ENCODE measurements at places on chromosomes 1 and 21. TPM values are rescaled to one million over a fixed set of nuclear protein-coding genes. Genes with fewer than 3 reads are reported as not detected.

GRCh38 chr1:25651824-25652741, 35.5 kb downstream of the MAN1C1 start:
- no peak overlapping the region for H3K4me3 ChIP-seq
- H3K36me3 ChIP-seq: no peaks in the 10 kb centered on the region
- peaks cover 26% of the 10 kb centered on the region for H3K4me1 ChIP-seq
- no peaks in the 10 kb centered on the region for H3K27me3 ChIP-seq

DNA sequence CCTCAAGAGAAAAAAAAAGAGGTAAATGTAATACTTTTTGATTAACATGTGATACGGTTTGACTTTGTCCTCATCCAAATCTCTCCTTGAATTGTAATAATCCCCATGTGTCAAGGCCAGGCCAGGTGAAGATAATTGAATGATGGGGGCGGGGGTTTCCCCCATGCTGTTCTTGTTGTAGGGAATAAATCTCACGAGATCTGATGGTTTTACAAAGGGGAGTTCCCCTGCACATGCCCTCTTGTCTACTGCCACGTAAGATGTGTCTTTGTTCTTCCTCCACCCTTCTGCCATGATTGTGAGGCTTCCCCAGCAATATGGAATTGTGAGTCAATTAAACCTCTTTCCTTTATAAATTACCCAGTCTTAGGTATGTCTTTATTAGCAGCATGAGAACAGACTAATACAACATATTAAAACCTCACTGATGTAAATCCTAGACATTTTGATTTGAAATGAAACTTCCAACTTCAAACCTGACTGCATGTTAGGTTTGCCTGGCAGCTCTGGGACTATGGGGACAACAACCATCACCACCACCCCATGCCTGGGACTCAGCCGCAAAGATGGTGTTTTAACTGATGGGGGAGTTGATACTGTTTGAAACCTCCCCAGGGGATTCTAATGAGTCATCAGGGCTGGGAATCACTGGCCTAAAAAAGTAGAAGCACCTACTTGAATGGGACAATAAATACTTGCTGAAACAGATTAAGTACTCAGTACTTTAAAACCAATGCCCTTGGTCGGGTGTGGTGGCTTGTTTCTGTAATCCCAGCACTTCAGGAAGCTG, 32.8 kb upstream of the BACH1 start:
- no peak overlapping the region for H3K27ac ChIP-seq
- no peaks in the 10 kb centered on the region for H3K27me3 ChIP-seq
- DNase-seq: no peak
- H3K36me3 ChIP-seq: no peaks in the 10 kb centered on the region

DNA sequence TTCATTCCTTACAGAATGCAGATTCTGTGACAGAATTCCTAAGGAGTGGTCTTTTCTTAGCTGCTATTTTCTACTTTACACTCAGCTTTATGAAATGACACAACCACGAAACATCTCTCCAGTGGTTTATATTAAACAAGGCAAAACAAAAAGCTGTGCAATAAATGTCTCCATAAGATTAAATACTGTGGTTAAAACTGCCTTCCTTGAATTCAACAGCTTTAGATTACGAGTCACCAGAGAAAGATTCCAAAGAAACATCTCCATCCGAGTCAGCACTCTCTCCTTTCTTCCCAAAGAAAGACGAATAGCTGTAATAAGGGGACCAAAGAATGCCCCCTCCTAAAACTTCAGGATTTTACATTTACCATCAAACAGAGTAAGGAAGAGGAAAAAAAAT, 4.6 kb upstream of the C1orf87 start:
- no peaks in the 10 kb centered on the region for H3K27me3 ChIP-seq
- H3K27ac ChIP-seq: no peak overlapping the region
- H3K36me3 ChIP-seq: no peaks in the 10 kb centered on the region
- no peak for DNase-seq
- no peak overlapping the region for H3K4me3 ChIP-seq

DNA sequence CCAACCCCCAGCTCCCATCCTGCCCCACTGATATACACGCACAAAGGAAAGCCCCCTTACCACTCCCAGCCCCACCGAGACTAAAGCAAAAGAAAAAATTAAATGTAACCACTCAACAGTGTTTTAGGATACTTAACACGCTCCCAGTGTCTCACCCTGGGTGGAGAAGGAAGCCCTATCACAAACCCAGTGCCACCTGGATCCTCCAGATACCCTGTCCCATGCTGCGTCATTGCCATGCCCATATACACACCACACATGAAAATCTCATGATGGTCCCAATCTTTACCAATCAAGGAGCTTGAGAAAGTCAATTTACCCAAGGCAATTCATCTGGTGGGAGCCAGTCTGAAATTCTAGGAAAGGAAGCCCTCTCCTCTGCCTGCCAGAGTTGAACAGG, 11.2 kb downstream of the KIAA1614 start:
- peaks cover 47% of the 10 kb centered on the region for H3K4me1 ChIP-seq
- H3K36me3 ChIP-seq: no peaks in the 10 kb centered on the region
- no peaks in the 10 kb centered on the region for H3K27me3 ChIP-seq
- no peak for DNase-seq
- no peak overlapping the region for H3K27ac ChIP-seq

DNA sequence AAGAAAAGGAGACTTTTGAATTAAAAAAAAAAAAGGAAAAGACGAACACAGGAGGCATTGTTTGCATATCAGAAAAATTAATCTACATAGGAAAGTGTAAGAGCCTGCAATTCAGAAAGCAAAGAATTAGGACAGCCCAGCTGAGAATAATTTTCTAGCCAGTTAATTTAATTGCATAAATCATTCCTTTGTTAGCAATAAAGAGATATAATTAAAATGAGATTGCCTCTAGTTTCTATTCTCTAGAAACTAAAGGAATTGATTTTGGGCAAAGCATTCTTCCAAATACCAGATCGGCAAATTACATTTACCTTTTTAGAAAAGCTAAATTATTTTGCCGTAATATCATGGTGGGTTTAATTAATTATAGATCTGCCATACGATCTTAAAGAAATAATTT, 46.0 kb downstream of the NUF2 start:
- H3K27me3 ChIP-seq: no peaks in the 10 kb centered on the region
- no peak overlapping the region for H3K27ac ChIP-seq
- H3K36me3 ChIP-seq: no peaks in the 10 kb centered on the region
- H3K4me3 ChIP-seq: no peak overlapping the region
- DNase-seq: no peak

FAM3B gene
- 2.9 TPM for total RNA-seq

CRNN gene
- total RNA-seq: 349 TPM

DNA sequence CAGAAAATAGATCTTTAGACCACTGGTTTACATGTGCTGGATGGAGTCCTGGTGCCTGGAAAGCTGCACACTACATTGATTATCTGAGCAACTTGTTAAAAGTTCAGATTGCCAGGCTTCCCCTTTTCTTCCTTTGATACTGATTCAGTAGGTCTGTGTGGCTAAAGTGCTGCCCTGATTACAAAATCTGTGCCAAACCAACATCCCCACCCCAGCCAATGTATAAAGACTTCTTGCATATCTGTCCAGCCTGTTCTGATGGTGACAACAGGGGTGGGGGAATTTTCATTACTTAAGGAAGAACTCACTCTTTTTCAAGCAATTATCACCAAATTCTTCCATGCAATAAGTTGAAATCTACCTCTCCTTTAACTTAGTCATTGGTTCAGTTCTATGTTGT, 135.5 kb downstream of the TNFSF18 start:
- H3K27ac ChIP-seq: no peak overlapping the region
- no peaks in the 10 kb centered on the region for H3K27me3 ChIP-seq
- H3K4me3 ChIP-seq: no peak overlapping the region
- no peak for DNase-seq
- no peaks in the 10 kb centered on the region for H3K36me3 ChIP-seq

GRCh38 chr1:206498685-206499084, 8.6 kb upstream of the RASSF5 start:
- no peak overlapping the region for H3K4me3 ChIP-seq
- peaks cover 47% of the 10 kb centered on the region for H3K4me1 ChIP-seq
- H3K27me3 ChIP-seq: no peaks in the 10 kb centered on the region

DNA sequence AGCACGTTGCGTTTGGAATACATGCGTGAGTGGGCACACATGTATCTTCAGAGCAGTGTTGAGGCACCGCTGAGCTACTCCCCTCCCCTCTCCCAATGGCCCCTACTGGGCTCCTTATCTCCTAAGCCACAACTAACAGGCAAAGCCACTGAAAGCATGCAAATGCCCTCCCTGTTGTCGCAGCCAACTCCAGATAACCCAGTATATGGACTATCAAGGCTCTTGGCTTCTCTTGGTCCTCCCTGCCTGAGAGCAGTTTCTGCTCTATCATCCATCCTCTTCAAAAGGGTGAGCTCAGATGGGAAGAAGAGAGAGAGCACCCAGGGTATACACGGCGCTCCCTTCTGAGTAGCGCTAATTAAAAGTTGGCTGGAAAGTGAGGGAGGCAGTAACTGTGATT, 58.5 kb upstream of the CNTN2 start:
- DNase-seq: no peak
- H3K36me3 ChIP-seq: no peaks in the 10 kb centered on the region
- H3K4me1 ChIP-seq: no peaks in the 10 kb centered on the region
- no peak overlapping the region for H3K27ac ChIP-seq

- H3K27me3 ChIP-seq: no peaks in the 10 kb centered on the region
- no peak overlapping the region for H3K27ac ChIP-seq
- H3K36me3 ChIP-seq: no peaks in the 10 kb centered on the region
- no peak overlapping the region for H3K4me3 ChIP-seq
Observed at GRCh38 chr1:163836481-163836880, 514.7 kb downstream of the NUF2 start.

- peaks cover 24% of the 10 kb centered on the region for H3K4me1 ChIP-seq
- no peak overlapping the region for H3K4me3 ChIP-seq
- H3K36me3 ChIP-seq: no peaks in the 10 kb centered on the region
- H3K27ac ChIP-seq: peak overlapping the region; percentile 45
Observed at GRCh38 chr21:36551731-36552433, 72.0 kb upstream of the CLDN14 start.

- no peak overlapping the region for H3K27ac ChIP-seq
- H3K27me3 ChIP-seq: no peaks in the 10 kb centered on the region
- H3K4me1 ChIP-seq: peaks cover 26% of the 10 kb centered on the region
- no peaks in the 10 kb centered on the region for H3K36me3 ChIP-seq
- DNase-seq: no peak
Observed at GRCh38 chr1:59110271-59110670, 186.6 kb upstream of the FGGY start.

- no peaks in the 10 kb centered on the region for H3K36me3 ChIP-seq
- H3K27ac ChIP-seq: no peak overlapping the region
- H3K4me1 ChIP-seq: no peaks in the 10 kb centered on the region
- no peaks in the 10 kb centered on the region for H3K27me3 ChIP-seq
- H3K4me3 ChIP-seq: no peak overlapping the region
- DNase-seq: no peak
Observed at GRCh38 chr1:242788771-242789170, 264.3 kb upstream of the PLD5 start.

- H3K4me3 ChIP-seq: no peak overlapping the region
- no peaks in the 10 kb centered on the region for H3K27me3 ChIP-seq
- H3K27ac ChIP-seq: no peak overlapping the region
Observed at GRCh38 chr1:212438831-212439237, 6.1 kb downstream of the NENF start.

KRTAP11-1 gene
- total RNA-seq: not detected

GRCh38 chr1:9008236-9008635, 18.0 kb downstream of the SLC2A7 start:
- no peaks in the 10 kb centered on the region for H3K27me3 ChIP-seq
- no peak for DNase-seq
- H3K4me3 ChIP-seq: no peak overlapping the region
- H3K36me3 ChIP-seq: no peaks in the 10 kb centered on the region
- H3K4me1 ChIP-seq: peaks cover 4% of the 10 kb centered on the region
- no peak overlapping the region for H3K27ac ChIP-seq

CFAP107 gene
- total RNA-seq: not detected

DNA sequence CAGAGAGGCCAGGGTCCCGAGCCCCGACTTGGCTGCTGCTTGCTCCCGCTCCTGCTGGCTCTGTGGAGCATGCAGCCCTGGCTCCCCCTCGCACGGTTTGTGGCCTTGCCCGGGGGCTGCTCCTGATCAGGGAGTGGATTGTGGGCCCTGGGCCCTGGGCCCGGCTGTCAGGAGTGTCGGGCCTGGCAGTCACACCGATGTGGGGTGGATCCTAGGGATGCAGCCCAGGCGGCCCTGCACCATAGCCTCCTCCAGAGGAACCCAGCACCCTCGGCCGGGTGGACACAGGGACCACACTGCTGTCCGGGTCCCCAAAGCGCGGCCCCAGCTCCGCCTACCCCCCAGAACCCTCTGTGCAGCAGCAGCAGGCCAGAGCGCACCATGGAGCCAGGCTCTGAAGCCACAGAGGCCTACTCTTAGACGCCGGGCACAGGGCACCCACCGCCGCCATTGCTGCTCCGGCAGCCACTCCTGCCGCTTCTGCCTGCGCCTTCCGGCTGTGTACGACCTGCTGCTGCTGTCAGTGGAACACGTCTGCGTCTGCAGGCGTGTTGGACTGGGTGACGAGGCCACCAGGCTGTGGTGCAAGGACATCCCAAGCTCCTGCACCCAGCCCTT, 9.4 kb downstream of the SLX9 start:
- peaks cover 17% of the 10 kb centered on the region for H3K4me1 ChIP-seq
- H3K27ac ChIP-seq: no peak overlapping the region
- no peaks in the 10 kb centered on the region for H3K27me3 ChIP-seq
- no peak for DNase-seq

SMIM1 gene
- not detected for total RNA-seq

DNA sequence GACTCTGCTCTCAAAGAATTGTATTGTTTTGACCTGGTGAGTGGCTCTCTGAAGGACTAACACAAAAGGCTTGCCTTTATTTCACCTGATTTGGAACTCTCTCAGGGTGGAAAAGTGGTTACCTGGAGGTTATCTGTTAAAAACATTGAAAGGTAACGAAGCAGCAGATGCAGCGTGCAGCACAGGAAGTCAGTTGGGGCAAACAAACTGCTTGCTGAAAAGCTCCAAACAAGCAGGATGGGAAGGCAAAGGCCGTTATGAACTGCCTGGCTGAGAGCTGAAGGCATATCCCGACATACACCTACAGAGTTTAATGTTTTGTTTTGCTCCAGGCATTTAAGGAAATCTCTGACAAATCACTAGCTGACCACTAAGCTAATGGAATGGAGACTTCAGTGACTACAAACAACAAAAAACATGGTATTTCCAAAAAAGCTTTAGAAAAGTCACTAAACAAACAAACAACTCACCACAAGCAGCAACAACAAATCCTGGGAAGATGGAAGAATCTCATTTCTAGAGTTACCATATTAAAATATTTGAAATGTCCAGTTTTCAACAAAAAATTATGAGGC, 44.3 kb upstream of the BATF3 start:
- no peak for DNase-seq
- H3K4me1 ChIP-seq: no peaks in the 10 kb centered on the region
- no peak overlapping the region for H3K4me3 ChIP-seq
- no peaks in the 10 kb centered on the region for H3K27me3 ChIP-seq

DNA sequence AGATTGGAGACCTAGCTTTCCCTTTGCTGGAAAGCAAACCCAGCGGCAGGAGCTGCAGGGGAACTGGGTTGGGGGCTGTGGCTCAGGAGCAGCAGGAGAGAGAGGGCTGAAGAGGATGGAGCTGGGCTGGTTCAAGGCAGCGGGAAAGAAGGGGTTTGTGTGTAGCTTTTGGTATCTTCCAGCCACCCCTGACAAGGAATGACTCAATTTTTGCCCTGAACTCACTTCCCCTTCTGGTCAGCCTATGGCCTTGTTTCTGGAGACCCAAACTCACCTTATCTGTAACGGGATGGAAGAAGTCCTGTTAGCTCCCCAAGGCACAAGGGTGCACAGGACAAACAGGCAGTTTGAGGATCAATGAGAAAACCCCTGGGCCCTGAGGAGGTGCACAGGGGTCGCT, 13.1 kb downstream of the C1orf115 start:
- no peak for DNase-seq
- H3K4me3 ChIP-seq: no peak overlapping the region
- peaks cover 5% of the 10 kb centered on the region for H3K4me1 ChIP-seq
- H3K27ac ChIP-seq: no peak overlapping the region

AQP10 gene
- total RNA-seq: not detected

All from vagina (tissue), 2 donors.